HCEC 1CT (cell line): ENCODE measurements at places on chromosomes 4 and X.

- no peak for DNase-seq
These were observed 83.2 kb upstream of the ARHGAP24 start for GRCh38 chr4:85391589-85392410.

- DNase-seq: no peak
These were observed 554.4 kb downstream of the TRAM1L1 start for GRCh38 chr4:116531026-116531425.

GRCh38 chr4:147590249-147590920, 26.8 kb upstream of the TMEM184C start:
- DNase-seq: no peak

DNA sequence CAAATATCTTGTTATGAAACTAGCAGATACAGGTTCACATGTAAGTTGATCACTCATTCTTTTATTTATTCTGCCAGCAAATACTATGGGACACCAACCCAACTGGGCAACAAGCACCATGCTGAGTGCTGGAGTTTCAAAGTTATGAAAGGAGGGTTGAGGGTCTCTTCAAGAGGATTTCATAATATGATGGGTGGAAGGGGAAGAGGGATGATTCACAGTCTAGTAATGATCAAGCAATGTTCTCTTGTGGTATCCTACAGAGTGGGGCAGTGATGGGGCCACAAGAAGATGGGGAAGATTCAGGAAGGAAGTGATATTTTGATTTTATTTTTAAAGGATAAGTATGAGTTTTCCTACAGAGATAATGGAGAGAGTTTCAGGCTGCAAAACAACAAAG, 46.2 kb upstream of the TXK start:
- peak; percentile 19 for DNase-seq

DNA sequence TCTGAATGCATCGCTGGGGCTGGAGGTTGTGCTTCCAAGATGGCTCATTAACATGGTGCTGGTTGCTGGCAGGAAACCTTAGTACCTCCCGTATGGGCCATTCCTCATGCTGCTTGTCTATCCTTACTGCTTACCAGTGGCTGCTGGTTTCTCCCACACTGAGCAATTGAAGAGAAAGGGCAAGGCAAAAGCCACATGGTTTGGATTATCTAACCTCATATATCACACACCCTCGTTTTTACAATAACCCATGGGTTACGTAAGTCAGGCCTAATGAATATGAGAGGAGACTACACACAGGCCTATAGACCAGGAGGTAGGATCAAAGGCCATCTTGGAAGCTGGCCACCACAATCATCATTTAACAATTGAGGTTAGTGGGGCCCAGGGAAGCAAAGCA, 141.8 kb upstream of the EDNRA start:
- no peak for DNase-seq

DNA sequence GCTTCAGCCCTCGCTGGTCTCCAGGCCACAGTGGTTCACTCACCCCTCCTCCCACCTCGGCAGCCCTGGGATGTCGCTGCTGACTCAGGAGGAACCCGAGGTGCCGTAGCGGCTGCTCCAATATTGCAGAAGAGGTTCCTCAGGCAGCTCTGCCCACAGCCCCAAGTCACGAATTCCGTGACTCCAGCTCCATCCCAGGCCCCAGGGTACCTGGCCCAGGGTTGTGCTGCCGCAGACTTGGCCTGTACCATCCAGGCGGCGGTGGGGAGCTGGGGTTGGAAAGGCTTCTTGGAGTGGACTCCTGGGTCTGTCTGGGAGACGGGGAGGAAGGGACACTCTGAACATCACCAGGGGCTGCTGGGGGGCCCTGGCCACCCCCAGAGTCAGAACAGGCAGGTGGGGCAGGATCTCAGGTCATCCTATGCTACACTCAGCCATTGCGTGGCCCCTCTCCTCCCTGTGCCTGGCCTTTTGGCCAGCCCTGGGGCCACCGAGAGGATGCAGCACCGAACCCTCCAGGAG, 728 bp upstream of the HGFAC start:
- DNase-seq: no peak

- no peak for DNase-seq
These were observed 295.8 kb upstream of the SLC7A11 start for GRCh38 chr4:138537731-138538490.

GRCh38 chr4:2284934-2285612, 23.2 kb upstream of the MXD4 start:
- peak; percentile 15 for DNase-seq
